IMR-90 (cell line): ENCODE measurements at places on chromosomes 7 and 10. TPM values are rescaled to one million over a fixed set of nuclear protein-coding genes. Genes with fewer than 3 reads are reported as not detected.

Gene YKT6
- 98.6 and 120 TPM in 2 replicates for total RNA-seq

Gene TEX36
- total RNA-seq, result not detected in 2 replicates

DNA sequence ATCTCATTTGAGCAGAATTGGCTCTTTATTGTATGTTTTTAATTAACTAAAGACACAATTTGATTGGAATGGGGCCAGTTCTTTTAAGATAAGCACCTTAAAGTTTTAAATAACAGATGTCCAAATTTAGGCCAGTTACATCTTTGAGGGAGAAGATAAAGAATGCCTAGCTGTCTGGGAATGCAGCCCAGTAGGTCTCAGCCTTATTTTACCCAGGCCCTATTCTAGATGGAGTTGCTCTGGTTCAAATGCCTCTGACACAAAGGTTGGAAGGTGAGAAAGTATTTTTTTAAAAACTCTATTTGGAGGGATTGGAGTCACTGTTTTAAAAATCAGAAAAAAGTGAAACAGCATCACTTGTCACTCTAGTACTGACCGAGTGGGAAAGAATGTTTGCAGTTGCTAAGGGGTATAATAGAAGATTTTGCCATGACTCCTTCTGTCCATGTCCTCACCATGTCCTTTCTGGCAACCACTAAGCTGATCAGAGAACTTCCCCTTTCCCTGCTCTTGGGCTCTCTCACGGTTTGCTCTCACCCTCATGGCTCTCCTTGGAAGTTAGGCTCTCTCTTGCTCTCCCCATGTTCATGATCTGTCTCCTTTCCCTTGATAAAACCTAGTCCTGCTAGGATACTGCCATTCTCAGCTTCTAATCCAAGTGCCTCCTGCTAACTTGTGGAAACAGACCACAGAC, 238.2 kb upstream of the AGK start:
- no peaks in the 10 kb centered on the region for H3K36me3 ChIP-seq
- no peaks in the 10 kb centered on the region for H3K4me1 ChIP-seq
- H3K27me3 ChIP-seq, result no peaks in the 10 kb centered on the region
- H3K27ac ChIP-seq, result no peak overlapping the region

DNA sequence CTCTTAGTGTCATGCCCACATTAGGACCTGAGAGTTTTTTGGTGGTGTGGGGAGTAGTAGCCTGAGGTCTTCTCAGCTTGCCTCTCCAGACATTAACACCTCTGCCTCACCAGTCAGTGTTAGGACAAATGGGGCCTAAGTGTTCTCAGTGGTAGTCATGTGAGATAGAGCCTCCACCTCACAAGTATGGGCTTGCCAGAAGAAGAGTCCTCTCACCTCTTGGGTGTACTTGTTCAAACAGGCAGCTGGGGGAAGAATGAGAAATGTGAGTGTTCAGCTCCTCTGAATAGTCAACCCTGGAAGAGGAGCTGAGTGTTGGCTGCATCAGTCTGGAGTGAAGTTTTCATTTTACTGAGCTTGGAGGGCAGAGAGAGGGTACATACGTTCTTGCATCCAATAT, 464.6 kb downstream of the POM121L12 start:
- no peak for DNase-seq
- no peaks in the 10 kb centered on the region for H3K27me3 ChIP-seq
- H3K4me3 ChIP-seq, result no peak overlapping the region

DNA sequence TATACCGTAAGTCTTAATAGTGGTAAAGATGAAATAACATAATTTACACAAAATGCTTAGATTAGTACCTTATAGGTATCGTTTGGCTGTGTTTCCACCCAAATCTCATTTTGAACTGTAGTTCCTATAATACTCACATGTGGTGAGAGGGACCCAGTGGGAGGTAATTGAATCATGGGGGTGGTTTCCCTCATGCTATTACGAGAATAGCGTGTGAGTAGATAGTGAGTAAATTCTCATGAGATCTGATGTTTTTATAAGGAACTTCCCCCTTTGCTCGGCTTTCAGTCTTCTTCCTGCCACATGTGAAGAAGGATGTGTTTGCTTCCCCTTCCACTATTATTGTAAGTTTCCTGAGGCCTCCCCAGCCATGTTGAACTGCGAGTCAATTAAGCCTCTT, 426.3 kb upstream of the POT1 start:
- no peak overlapping the region for H3K27ac ChIP-seq
- H3K36me3 ChIP-seq, result no peaks in the 10 kb centered on the region
- no peaks in the 10 kb centered on the region for H3K27me3 ChIP-seq
- no peaks in the 10 kb centered on the region for H3K4me1 ChIP-seq

DNA sequence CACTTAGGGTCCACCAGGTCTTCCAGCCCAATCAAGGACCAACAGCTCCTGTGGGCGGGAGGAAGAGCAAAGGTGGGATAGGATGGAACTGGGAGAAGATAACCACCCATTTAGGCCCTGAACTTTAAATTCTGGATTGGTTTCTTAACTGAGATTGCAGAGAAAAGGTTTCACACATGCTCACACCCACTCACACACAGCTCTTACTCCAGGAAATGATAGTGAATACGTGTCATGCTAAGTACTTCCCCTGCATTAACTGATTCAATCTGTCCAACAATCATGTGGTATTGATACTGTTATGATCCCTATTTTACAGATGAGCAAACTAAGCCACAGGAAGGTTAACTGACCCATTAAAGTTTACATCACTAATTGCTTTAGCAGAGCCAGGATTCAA, 4.6 kb upstream of the CYP3A4 start:
- H3K27me3 ChIP-seq, result peaks cover 2% of the 10 kb centered on the region
- no peaks in the 10 kb centered on the region for H3K36me3 ChIP-seq

GRCh38 chr10:1057106-1057657, 997 bp downstream of the WDR37 start:
- H3K4me3 ChIP-seq, result peak overlapping the region; percentile 93
- H3K36me3 ChIP-seq, result peaks cover 4% of the 10 kb centered on the region
- peaks cover 2% of the 10 kb centered on the region for H3K4me1 ChIP-seq
- H3K27ac ChIP-seq, result peak overlapping the region; percentile 79

GRCh38 chr7:102072636-102073209, 213.9 kb upstream of the SH2B2 start:
- peaks cover 32% of the 10 kb centered on the region for H3K36me3 ChIP-seq
- peak; percentile 12 for DNase-seq
- no peak overlapping the region for H3K27ac ChIP-seq
- peaks cover 2% of the 10 kb centered on the region; the same call in 1 of the 2 replicates for H3K4me1 ChIP-seq

GRCh38 chr10:6497620-6498019, 82.5 kb downstream of the PRKCQ start:
- no peak overlapping the region for H3K27ac ChIP-seq
- no peaks in the 10 kb centered on the region for H3K4me1 ChIP-seq
- no peak for DNase-seq
- no peaks in the 10 kb centered on the region for H3K36me3 ChIP-seq
- no peak overlapping the region for H3K4me3 ChIP-seq
- H3K27me3 ChIP-seq, result peaks cover 5% of the 10 kb centered on the region

DNA sequence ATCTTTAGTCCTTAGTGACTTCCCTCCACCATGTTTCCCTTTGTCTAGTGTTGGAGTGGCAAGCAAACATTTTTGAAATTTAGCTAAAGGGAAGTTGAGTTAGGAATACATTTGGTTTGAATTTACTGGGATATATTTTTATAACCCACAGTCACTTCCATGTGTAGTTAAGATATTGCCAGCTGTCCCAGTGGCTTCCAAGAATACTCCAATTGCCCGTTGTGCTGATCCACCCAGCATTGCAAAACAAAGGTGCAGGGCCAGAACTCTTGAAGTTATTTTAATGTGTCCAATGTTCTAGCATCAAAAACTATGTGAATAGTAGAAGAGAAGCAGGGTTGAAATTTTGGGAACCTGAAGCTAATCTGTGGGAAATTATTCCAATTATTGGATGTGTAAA, 2.5 kb upstream of the P4HA1 start:
- no peak overlapping the region for H3K27ac ChIP-seq
- H3K27me3 ChIP-seq, result no peaks in the 10 kb centered on the region
- H3K4me3 ChIP-seq, result no peak overlapping the region
- H3K4me1 ChIP-seq, result no peaks in the 10 kb centered on the region

GRCh38 chr7:97002555-97003261, 2.6 kb upstream of the DLX6 start:
- no peaks in the 10 kb centered on the region for H3K4me1 ChIP-seq
- H3K27ac ChIP-seq, result no peak overlapping the region
- H3K27me3 ChIP-seq, result peaks cover 81% of the 10 kb centered on the region
- DNase-seq, result no peak
- no peak overlapping the region for H3K4me3 ChIP-seq

DNA sequence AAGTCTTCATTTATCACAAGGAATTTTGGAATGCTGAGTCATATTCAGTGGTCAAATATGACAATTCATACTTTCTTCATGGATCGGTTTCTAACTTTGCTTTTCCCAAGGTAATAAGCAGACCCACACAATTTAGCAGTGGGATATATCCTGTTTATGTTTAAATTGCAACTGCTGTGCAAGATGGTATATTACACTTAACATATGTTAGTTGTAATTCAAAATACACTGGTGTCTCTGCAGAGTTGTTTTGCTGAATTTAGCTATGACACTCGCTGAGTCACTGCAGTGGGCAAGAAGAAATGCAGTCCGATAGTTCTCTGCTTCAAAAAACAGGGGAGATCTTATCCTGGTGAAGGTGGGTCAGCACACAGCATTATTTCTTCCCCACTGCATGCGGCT, 194.8 kb upstream of the PTN start:
- peaks cover 12% of the 10 kb centered on the region for H3K4me1 ChIP-seq
- no peaks in the 10 kb centered on the region for H3K27me3 ChIP-seq
- peak; percentile 90 for DNase-seq
- H3K36me3 ChIP-seq, result no peaks in the 10 kb centered on the region
- H3K27ac ChIP-seq, result peak overlapping the region; percentile 92

DNA sequence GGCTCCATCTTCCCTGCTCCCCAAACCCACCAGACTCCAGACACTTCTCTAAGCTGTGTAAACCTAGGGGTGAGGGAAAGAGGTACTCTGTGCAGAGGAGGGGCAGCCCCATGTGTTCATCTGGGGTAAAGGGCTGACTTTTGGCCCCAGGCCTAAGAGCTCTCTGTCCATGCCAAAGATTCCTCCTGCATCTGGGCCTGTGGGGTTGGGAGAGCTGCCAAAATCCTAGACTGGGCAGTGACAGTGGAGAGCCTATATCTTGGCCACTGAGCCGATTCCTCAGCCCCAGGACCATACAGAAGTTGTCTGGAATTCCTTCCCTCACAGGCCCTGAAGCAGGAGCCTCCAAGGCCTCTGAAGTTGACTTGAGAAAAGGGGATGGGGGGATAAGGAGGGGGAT, 25.3 kb upstream of the LEP start:
- H3K27me3 ChIP-seq, result peaks cover 30% of the 10 kb centered on the region
- peak; percentile 18 for DNase-seq
- peaks cover 5% of the 10 kb centered on the region for H3K4me1 ChIP-seq

GRCh38 chr10:9294865-9295264, 1240.4 kb downstream of the GATA3 start:
- H3K36me3 ChIP-seq, result no peaks in the 10 kb centered on the region
- H3K27me3 ChIP-seq, result no peaks in the 10 kb centered on the region
- H3K4me3 ChIP-seq, result no peak overlapping the region
- DNase-seq, result no peak
- H3K27ac ChIP-seq, result no peak overlapping the region

DNA sequence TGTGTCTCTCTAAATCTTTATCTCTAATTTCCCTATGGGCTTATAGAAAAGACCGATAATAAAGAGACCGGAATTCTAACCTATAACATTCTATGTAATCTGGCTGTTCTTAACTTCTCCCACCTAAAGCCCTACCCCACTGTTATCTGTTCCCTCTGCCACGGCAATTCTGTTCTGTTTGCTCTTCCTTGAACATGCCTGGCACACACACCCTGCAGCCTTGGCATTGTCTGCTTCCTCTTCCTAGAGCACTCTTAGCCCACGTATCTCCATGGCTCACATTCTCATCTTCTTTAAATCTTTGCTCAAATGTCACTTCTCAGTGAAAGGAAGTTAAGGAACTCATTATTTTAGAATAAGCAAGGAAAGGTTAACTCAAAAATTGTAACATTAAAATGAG, 309.2 kb downstream of the GPR158 start:
- H3K27ac ChIP-seq, result no peak overlapping the region
- H3K27me3 ChIP-seq, result no peaks in the 10 kb centered on the region
- H3K4me3 ChIP-seq, result no peak overlapping the region
- no peak for DNase-seq
- no peaks in the 10 kb centered on the region for H3K4me1 ChIP-seq
- H3K36me3 ChIP-seq, result no peaks in the 10 kb centered on the region

DNA sequence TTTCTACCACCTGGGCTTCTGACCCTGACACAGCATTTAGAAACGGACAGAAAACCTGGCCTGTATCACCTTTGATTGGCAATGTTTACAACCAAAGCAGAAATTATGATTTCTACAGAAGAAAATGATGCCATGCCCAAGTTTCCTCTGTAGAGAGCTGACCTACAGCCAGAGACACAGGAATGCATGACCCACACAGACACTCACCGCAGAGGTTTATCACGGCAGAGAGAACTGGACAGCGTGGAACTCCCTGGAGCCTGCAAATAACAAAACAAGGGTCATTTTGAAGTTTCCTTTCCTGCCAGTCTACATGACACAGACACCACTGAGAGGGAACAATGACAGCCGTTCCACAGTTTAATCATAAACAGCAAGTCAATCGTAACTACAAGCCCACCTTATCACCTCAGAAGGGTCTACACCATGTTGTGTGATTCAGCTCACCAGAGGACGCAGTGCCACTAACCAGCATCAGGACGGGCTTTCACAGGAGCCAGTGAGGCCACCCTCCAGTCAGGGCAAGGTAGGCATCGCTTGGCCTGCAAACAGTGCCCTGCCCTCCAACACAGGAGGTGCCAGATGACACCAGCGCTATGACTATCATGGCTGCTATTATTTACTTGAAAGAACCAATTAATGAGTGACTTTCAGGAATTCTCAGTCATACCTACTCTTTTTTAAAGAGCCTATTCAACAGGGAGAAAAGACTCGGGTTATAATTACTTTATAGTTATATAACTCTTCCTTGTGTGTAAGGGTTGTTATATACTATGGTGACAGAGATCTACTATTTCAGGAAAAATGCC, 139.9 kb downstream of the TNS3 start:
- peaks cover 9% of the 10 kb centered on the region for H3K4me1 ChIP-seq
- no peak for DNase-seq
- no peaks in the 10 kb centered on the region for H3K27me3 ChIP-seq
- H3K4me3 ChIP-seq, result no peak overlapping the region
- H3K36me3 ChIP-seq, result peaks cover 21% of the 10 kb centered on the region

DNA sequence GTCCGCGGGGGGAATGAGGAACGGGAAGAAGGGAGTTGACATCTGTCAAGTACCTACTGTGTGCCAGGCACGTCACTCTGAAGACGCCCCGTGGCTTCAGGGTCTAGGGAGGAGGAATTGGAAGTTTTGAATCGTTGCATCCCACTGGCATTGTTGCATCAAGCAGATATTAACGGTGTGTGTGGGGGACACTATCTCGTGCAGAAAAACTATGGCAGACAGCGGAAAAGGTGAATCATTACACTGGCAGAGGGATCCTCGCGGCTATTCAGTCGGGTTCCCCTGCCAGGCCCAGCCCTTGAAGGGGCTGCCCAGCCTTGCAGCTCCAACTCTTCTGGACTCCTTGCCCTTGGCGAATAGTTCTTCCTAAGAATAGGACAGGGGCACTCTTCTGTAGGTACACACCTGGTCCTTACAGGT, 1.0 kb upstream of the KIAA1549 start:
- H3K4me1 ChIP-seq, result peaks cover 3% of the 10 kb centered on the region; the same call in 1 of the 2 replicates
- H3K36me3 ChIP-seq, result no peaks in the 10 kb centered on the region
